CD4-positive, alpha-beta T cell (primary cell): ENCODE measurements at places on chromosomes 13 and 19. TPM values are rescaled to one million over a fixed set of nuclear protein-coding genes. Genes with fewer than 3 reads are reported as not detected.

GRCh38 chr13:28505543-28506135, 10.7 kb upstream of the FLT1 start:
- DNase-seq = peak; percentile 30
- H3K27me3 ChIP-seq = no peaks in the 10 kb centered on the region

- H3K27me3 ChIP-seq = no peaks in the 10 kb centered on the region
- no peak overlapping the region for H3K4me3 ChIP-seq
- H3K36me3 ChIP-seq = no peaks in the 10 kb centered on the region
- peaks cover 62% of the 10 kb centered on the region for H3K4me1 ChIP-seq
- no peak overlapping the region for H3K27ac ChIP-seq
- DNase-seq = no peak
Observed at GRCh38 chr19:46789371-46789770, 977 bp upstream of the SLC1A5 start.

GRCh38 chr13:48258002-48258401, 25.0 kb downstream of the ITM2B start:
- H3K36me3 ChIP-seq = peaks cover 94% of the 10 kb centered on the region
- H3K27me3 ChIP-seq = no peaks in the 10 kb centered on the region
- DNase-seq = no peak
- no peak overlapping the region for H3K27ac ChIP-seq

DNA sequence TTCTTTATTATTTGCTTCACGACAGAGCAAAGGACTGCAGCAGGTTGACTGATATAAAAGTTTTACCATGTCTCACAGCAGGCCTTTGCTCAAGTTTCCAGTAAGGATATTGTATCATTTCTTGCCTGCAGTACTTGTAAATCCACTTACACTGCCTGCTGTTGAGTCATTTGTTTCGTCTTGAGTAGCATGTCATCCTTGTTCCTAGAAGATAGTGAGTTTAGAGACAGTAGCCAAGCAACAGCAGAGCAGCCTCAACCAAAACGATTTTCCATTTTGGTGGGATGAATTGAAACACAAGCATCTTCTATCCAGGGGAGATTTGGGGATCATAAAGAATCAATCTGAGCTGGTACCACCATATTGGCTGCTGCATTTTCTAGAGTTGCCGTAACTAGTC, 24.0 kb upstream of the ALOX5AP start:
- no peak overlapping the region for H3K4me3 ChIP-seq
- H3K27ac ChIP-seq = no peak overlapping the region
- no peak for DNase-seq
- no peaks in the 10 kb centered on the region for H3K36me3 ChIP-seq
- H3K27me3 ChIP-seq = no peaks in the 10 kb centered on the region

DNA sequence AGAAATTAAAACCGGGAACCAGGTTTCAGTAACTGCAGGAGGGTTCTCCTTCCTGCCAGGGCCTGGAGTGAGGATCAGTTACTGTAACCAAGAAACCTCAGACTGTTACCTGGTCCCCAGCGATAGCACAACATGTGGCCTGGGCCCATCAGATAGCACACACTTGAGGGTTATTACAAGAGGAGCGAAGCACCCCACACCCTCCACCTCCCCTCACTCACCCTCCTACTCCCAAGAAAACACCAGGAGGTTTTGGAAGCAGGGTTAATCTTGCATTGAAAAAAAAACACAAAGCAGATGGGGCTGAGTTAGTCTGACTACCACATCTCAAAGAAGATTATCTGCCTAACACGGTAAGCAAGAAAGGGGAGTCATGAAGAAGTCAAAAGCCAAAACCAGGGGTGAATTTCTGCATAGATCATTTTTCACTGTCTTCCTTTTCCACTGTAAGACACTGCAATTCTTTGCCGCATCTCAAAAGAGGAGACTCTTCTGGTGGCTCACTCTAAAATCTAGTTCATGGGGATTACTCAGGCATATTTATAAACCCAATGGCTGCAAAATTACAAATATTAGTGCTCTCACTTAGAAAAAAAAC, 75.9 kb upstream of the DOCK9 start:
- H3K27ac ChIP-seq = no peak overlapping the region
- H3K36me3 ChIP-seq = no peaks in the 10 kb centered on the region
- no peak overlapping the region for H3K4me3 ChIP-seq
- DNase-seq = no peak
- no peaks in the 10 kb centered on the region for H3K27me3 ChIP-seq

GRCh38 chr19:16677055-16677454, 16.1 kb downstream of the TMEM38A start:
- no peak overlapping the region for H3K4me3 ChIP-seq
- H3K27me3 ChIP-seq = no peaks in the 10 kb centered on the region
- no peak overlapping the region for H3K27ac ChIP-seq

DNA sequence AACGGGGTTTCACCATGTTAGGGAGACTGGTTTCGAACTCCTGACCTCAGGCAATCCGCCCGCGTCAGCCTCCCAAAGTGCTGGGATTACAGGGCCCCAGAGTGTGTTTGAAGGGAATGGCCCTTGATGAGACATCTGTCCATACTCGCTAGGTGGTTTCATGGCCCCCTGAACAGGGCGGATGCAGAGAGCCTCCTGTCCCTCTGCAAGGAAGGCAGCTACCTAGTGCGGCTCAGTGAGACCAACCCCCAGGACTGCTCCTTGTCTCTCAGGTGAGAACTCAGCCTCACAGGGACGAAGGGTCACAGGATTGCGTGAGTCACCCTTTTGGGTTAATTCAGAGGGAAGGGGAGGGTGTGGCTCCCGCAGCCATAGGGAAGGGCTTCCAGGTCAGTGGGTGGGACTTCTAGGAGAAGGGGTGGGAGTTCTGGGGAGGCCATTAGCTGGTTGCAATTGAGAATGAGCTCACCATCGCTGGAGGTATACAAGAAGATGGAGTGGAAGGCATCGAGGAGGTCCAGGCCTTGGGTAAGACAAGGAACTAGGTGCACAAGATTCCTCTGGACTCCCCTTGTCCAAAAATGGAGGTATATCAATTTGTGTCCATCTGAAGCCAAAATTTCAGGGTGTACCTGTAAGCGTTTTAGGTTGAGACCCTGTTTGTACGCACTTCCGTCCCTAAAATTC, 9.2 kb downstream of the SHD start:
- H3K4me3 ChIP-seq = no peak overlapping the region
- no peaks in the 10 kb centered on the region for H3K36me3 ChIP-seq
- no peaks in the 10 kb centered on the region for H3K4me1 ChIP-seq

GRCh38 chr13:97328222-97328790, 105.7 kb upstream of the RAP2A start:
- H3K36me3 ChIP-seq = peaks cover 2% of the 10 kb centered on the region
- H3K27me3 ChIP-seq = no peaks in the 10 kb centered on the region
- DNase-seq = no peak
- H3K4me1 ChIP-seq = no peaks in the 10 kb centered on the region
- H3K4me3 ChIP-seq = no peak overlapping the region

GRCh38 chr13:28432816-28433560, 61.9 kb downstream of the FLT1 start:
- H3K27ac ChIP-seq = no peak overlapping the region
- no peaks in the 10 kb centered on the region for H3K36me3 ChIP-seq
- no peak for DNase-seq
- H3K4me1 ChIP-seq = no peaks in the 10 kb centered on the region

DNA sequence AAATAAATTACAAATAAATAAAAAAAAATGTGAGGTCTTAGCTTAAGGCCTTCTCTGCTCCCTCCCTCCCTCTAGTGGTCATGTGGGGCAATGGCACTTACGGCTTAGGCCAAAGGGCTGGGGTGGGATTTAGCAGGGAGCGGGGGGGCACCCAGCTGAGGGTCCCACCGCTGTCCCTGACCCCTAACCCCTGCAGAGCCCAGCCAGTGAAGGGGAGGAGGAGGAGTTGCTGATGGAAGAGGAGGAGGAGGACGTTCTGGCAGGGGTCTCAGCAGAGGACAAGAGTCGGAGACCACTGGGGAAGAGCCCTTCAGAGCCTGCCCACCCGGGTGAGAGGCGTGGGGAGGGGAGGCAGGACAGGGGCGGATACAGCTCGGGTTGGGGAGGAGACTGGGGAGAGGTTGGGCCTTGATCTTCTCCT, 9.3 kb downstream of the MPND start:
- no peak overlapping the region for H3K27ac ChIP-seq
- H3K36me3 ChIP-seq = peaks cover 7% of the 10 kb centered on the region
- H3K4me1 ChIP-seq = no peaks in the 10 kb centered on the region
- H3K27me3 ChIP-seq = no peaks in the 10 kb centered on the region

DNA sequence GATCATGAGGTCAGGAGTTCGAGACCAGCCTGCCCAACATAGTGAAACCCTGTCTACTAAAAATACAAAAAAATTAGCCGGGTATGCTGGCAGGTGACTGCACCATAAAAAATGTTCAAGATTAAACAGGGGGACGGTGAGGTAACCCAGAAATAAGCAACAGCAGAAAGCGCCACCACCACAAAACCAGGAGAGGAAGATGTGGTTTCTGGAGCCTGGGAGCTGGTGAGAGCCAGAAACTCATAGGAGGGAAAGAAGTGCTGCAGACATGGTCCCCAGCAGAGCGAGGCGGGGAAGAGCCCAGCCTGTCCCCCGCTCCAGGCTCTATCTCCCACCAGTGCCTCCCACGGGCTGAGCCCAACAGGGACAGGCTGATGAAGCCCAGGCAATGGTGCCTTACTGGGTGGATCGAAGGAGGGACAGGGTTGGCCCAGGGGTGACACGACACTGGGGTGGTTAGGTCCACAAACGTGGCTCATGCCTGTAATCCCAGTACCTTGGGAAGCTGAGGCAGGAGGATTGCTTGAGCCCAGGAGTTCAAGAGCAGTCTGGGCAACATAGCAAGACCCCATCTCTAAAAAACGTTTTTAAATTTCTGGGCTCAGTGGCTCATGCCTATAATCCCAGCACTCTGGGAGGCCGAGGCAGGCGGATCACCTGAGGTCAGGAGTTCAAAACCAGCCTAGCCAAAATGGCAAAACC, 19.0 kb downstream of the SPC24 start:
- DNase-seq = no peak
- H3K27ac ChIP-seq = no peak overlapping the region
- peaks cover 22% of the 10 kb centered on the region for H3K4me1 ChIP-seq
- H3K27me3 ChIP-seq = no peaks in the 10 kb centered on the region
- no peak overlapping the region for H3K4me3 ChIP-seq

- no peaks in the 10 kb centered on the region for H3K36me3 ChIP-seq
- H3K27ac ChIP-seq = no peak overlapping the region
- no peaks in the 10 kb centered on the region for H3K27me3 ChIP-seq
- no peak overlapping the region for H3K4me3 ChIP-seq
- H3K4me1 ChIP-seq = peaks cover 25% of the 10 kb centered on the region
- no peak for DNase-seq
Observed at GRCh38 chr13:99601535-99601934, 100.3 kb downstream of the TM9SF2 start.

DNA sequence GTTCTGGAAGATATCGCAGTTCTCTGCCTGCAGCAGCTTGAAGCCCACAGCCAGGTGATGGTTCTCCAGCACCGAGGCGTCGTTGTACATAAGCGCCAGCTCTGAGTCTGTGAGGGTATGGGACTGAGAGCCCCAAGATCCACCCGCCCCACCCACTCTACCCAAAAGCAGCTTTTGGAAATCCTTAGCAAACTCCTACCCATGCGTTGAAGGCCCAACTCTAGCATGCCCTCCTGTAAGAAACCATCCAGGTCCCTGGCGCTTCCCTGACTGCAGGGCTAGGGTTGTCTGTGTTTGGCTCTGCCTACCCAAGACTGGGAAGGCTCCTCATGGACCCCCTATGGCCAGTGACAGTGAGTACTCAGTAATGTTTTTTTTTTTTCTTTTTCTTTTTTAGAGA, 9.4 kb downstream of the PDE4C start:
- H3K27ac ChIP-seq = no peak overlapping the region
- H3K4me3 ChIP-seq = no peak overlapping the region
- no peaks in the 10 kb centered on the region for H3K36me3 ChIP-seq

Gene CD79A
- total RNA-seq = 3.7 TPM

Gene MAMSTR
- total RNA-seq = 0.47 TPM

Gene LGALS7
- not detected for total RNA-seq

Gene KIR2DL1
- not detected for total RNA-seq

Gene NLRP4
- total RNA-seq = not detected

Gene CTXN1
- total RNA-seq = not detected

Gene ZNF536
- not detected for total RNA-seq

Gene TLE6
- total RNA-seq = not detected

Gene IGFL1
- not detected for total RNA-seq

Gene ATP4B
- total RNA-seq = not detected
